ENCODE measurements at places on chromosomes 13 and 19.

DNA sequence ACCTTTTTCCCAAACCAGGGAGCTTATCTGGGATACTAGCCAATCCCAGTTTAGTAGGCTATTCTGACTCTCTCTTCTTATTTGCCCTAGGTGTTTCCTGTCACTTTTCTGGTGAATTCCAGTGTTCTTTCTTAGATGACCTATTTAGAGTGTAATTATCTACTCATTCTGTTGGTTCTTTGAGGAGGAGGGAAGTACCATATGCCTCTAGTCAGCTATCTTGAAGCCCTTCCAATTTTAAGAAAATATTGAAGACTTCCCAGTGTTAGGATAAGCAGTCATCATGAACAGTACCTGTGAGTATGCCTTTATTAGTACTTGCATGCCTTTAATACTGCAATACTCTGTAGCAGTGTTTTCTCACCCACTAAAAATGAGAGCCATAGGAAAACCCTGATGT lies 724.3 kb upstream of the SLITRK1 start:
- DNase-seq: no peak

- no peak for DNase-seq
Measured at GRCh38 chr13:88656751-88657150, 985.6 kb downstream of the SLITRK5 start.

- DNase-seq: no peak
Measured at GRCh38 chr13:48431987-48432615, 19.2 kb upstream of the LPAR6 start.

DNA sequence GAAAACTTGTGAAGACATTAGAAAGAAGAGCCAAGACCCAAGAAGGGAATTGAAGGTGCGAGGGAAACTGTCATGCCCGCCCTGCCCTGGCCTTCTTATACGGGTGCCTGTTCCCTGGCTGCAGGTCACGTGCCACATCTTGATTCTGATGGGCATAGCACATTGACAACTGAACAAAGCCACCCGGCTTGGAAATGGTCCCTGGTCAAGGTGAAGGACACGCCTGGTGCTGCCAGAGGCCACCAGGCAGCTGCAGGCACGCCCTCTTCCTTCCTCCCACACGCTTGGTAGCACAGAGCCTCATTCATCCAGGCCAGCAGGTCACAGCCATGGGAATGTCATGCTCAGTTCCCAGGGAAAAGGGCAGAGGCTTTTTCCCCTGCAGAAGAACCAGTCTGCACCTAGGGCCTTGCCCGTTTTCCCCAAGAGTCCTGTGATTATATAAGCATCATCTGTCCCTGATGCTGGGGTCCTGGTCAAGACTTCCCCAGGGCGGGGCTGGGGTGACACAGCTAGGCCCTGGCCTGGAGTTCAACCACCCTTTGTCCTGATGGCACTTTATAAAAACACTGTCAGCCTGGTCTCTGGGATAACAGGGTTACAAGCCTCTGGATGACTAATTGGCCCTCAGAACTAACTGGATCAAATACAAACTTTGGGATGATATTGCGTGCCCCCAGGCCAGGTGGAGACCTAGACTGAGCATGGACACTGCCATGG lies 56.0 kb downstream of the CDADC1 start:
- DNase-seq: no peak

GRCh38 chr13:73792796-73793195 lies 341.4 kb downstream of the KLF12 start:
- DNase-seq: no peak

- DNase-seq: no peak
Measured at GRCh38 chr19:39419003-39419402, 6.5 kb downstream of the PLEKHG2 start.

GRCh38 chr13:72163678-72164077 lies 296.7 kb upstream of the DACH1 start:
- no peak for DNase-seq

DNA sequence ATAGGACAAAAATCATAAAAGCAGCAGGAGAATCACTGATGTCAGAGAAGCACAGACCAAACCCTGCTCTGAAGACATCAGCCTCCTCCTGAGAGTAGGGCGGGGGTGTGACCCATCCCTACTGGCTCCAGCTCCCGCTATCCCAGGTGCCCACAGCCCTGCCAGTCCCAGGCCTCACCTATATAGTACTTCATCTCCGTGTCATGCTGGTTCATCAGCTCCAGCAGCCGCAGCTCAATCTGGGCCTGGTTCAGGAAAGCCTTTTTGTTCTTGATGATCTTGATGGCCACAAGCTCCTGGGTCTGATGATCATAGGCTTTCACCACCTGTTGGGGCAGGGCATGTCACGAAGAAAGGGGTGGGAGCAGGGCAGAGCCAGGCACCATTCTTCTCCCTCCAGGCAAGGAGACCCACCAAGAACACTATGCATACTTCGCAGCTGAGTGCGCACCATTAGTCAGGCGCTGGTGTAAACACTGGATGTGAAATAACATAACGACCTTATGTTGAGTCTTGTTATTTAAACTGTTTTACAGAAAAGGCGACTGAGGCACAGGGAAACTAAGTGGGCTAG lies 4.2 kb downstream of the DYRK1B start:
- no peak for DNase-seq

GRCh38 chr19:17073869-17074633 lies 1.2 kb downstream of the HAUS8 start:
- DNase-seq: no peak

DNA sequence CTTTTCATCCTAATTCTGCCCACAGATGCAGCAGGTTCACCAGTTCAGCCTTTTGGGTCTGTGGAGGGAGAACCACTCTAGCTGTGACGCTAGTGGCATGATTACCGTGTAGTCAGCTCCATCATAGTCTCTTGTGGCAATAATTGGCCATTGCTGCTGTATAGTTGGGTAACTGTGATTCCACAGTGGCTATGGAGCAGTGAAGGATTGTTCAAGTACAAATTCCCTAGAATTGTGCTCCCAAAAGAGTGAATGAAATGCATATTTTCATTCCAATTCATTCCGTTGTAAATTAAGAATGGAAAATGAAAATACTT lies 856 bp downstream of the TEX26 start:
- DNase-seq: no peak

DNA sequence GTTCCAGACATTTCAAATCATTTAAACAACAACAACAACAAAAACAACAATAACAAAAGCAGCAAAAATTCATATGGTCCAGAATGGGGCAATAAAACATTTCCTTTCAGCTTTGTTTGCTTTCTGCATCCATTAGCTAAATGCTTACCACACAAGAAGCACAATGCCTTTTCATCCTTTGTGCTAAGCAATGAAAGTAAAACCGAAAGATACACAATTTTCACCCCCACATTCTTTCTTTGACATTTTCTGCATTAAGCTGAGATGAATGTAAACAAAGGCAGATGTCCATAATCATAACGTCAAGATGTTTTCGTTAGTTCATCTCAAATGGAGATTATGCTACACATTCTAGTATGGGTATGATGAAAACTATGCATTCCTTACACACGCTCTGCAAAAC lies 568.5 kb downstream of the SLITRK6 start:
- DNase-seq: no peak

DNA sequence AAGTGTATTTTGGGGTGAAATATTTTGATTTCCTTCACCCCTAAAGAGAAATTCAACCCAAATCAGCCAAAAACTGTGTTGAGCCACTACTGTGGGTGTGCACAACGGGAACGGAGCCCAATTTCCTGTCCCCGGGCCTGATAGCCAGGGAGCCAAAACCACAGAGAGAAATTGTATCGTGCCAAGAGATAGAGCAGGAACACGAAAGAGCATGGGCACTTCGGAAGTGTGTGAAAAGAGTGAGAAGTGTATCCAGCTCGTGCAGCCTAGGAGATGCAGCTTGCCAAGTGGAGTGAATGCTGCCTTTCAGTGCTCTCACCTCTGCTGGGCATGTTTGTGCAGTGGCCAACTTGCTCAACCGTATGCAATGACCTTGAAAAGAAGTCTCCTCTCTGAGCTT lies 19.4 kb upstream of the PLEKHF1 start:
- no peak for DNase-seq

DNA sequence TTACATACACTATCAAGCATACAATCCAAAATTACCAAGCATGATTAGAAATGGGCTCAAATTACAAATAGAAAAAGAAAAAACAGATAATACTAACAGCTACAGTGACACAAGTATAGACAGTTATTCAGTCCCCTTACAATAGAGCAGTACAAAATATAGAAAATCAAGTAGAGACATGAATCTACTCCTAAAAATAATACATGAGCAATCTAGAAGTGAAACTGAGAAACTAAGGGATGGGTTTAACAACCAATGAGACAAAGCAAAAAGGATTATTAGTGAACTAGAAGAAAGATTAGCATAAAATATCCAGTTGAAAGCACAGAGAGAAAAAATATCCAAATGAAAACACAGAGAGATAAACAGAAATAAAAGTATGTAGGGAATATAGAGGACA lies 426.7 kb downstream of the TBC1D4 start:
- DNase-seq: no peak

DNA sequence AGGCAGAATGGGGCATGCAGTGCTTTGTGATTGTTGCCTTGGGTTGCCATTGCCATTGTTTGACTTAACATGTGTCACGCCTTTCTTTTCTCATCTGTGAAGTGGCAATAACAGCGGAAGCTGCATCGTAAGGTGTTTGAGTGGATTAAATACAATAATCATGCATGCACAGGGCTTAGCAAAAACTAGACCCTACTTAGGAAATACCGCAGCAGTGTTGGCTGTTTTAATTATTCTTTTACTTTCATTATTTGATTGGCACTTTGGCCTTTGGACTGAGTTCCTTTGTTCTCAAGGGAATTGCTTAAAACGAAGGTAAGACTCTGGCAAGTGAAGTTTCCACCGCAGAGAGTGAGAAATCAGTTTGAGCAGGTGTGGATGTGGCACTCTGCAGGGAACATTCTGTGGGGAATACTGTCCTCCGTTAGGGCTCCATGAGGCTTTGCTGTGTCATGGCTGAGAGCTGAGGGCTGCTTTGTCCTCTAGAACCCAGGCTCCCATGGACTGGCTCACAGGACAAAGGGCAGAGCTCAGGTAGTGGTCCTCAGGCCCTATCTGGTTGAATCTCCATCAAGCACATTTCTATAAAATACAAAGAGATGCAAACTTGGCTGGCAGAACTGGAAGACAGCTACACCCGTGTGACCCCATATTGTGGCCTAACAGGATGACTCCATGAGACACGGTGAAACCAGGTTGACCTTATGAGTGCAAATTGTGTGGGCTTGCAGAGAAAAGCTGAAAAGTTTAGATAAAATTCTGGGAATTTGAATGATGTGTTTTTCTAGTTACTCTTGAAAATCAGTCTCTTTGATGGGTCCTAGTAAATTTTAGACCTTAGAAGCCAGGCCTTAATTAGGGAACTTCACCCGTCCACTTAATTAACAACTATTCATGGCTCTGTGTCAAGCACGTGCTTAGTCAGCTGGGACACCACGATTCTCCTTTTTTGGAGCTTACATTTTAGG lies 407.2 kb downstream of the KCNRG start:
- DNase-seq: no peak

DNA sequence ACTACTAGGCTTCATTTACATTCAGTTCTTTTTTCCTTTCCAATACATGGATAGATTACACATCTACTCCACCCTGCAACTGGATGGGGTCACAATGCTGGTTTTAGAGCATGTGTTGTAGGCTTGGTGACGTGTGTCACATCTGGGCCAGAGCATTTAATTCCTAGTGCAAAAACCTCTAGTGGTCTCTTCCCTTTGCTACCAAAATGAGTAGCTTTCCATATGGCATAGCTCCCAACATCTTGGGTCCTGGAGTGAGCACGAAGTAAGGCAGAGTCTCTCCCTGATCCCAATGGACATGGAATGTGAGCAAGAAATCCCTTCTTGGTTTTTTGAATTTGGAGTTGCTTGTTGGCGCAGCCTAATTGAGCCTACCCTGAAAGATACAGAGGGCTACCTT lies 51.7 kb downstream of the TNFSF11 start:
- DNase-seq: no peak

- DNase-seq: no peak
Measured at GRCh38 chr19:5205937-5206750, 134.5 kb downstream of the PTPRS start.

DNA sequence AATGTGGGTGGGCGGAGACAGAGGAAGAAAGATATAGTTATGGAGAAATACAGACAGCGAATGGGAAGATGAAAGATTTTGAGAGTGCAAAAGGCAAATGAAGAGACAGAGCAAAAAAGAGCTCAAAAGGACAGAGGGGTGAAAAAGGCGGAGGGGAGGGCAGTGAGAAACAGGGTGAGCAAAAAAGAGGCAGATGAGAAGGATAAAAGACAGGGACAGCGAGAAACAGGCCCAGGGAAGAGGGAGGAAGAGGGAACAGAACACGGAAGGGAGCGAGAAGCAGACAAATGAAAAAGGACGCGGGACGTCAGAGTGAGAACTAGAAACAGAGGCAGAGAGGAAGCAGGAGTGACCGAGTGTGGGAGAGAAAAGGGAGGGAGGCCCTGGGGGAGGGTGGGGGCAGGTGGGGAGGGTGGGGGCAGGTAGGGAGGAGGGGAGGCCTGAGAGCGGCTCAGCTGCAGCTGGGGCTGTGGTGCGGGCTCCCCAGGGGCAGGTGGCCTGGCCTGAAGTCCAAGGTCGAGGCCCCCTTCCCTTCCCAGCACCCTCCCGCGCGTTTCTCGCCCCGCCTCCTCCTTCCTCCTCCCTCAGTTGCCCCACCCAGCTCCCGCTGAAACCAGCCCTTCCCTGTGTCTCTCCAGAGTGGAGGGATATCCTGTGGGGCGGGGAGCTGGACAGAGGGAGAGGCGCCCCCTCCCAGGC lies 2.9 kb downstream of the KLK1 start:
- no peak for DNase-seq

DNA sequence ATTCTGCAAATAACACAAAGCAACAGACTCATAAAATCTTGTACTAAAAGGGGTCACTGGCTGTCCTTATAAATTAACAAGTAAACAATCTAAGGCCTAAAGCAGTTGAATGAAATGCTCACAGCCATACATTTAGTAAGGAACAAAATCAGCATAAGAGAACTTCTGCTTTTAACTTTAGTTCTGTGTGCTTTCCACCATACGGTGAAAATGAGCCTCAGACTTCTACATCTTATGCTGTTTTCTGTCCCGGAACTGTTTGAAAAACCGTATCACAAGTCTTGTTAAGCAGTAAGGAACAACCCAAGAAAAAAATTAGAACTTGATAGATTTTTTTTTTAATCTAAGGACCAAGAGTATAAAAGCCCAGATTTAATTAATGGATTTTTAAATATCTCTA lies 549.1 kb upstream of the MIR17HG start:
- DNase-seq: no peak

- DNase-seq: no peak
Measured at GRCh38 chr19:32101206-32101605, 244.2 kb upstream of the ZNF507 start.

DNA sequence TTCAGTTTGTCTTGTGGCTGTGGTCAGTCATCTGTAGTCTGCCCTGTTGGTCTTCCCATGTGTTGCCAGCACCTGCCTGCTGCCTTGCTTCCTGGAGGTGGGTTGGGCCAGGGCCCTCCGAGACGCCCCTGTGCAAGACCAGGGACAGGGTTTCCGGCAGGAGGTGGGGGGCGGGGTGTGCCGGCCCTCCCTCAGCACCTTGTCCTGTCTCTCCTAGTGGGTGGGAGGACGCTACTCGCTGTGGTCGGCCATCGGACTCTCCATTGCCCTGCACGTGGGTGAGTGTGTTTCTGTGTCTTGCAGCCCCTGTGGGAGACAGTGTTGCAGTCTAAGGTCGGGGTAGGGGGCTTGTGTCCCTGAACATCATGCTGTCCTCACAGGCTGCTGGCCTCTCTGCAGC lies 11.2 kb upstream of the PDCD2L start:
- DNase-seq: no peak

Measured in activated CD8-positive, alpha-beta memory T cell treated with anti-CD3 and anti-CD28 coated beads for 1 hour (primary cell).